Lower lobe of right lung (tissue), 2 donors: ENCODE measurements at places on chromosomes 2 and 18. TPM values are rescaled to one million over a fixed set of nuclear protein-coding genes. Genes with fewer than 3 reads are reported as not detected.

Gene AFF3
- 57.3 TPM for total RNA-seq

Gene TMEM163
- 31.9 TPM for total RNA-seq

Gene ARID5A
- 27.7 TPM for total RNA-seq

Gene DTNA
- total RNA-seq = 21.0 TPM

Gene RBMS1
- total RNA-seq = 95.3 TPM

Gene IL1R1
- total RNA-seq = 152 TPM

Gene NGEF
- 1.7 TPM for total RNA-seq

Gene RAX
- total RNA-seq = not detected
